ENCODE measurements at places on chromosomes 3 and 15.

DNA sequence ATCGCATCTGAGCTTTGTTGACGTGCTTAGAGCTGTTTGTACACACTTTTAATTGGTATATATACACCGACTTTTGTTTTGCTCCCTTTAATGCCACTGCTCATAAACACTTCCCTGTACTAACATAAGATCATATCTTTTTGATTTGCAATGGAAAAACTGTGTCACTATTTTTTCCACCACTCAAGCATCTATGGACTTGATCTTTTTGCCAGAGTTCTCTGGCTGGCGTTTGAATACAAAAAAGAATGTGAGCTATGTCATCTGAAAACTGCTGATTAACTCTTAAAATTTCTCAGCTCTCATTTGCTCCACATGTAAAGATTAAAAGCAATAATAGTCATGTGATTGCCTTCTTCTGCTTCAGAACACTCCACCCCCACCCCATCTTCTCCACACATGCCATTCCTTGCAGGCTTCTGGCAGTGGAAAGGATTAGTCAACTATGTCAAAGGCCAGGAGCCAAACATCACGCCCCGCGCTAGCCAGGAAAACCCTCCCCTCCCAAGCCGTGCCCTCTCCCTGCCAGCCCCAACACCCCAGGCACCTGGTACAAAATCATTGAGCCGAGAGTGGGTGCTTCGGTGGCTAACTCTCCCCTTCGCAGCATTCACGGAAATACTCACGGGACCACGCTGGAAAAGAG lies 123.4 kb upstream of the MEF2A start:
- peak; percentile 23 for DNase-seq

GRCh38 chr15:84598993-84599392 lies 1.8 kb upstream of the ZSCAN2 start:
- DNase-seq: no peak

DNA sequence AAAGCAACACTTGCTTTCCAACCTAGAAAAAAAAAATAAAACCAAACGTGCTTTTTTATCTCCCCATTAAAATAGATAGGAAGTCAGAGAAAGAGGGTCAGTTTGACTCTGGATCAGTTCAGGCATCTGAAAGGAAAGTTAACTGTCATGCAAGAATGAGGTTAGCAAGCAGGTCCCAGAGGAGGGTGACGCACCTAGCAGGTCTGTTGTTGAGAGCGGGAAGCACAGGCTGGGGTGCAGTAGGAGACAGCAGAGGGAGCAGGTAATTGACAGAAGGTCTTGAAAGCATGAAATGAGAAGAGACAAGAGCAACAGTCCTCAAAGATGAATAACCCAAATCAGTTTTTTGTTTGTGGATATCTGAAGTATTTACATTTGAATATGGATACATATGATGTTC lies 82.5 kb downstream of the ANO10 start:
- no peak for DNase-seq

DNA sequence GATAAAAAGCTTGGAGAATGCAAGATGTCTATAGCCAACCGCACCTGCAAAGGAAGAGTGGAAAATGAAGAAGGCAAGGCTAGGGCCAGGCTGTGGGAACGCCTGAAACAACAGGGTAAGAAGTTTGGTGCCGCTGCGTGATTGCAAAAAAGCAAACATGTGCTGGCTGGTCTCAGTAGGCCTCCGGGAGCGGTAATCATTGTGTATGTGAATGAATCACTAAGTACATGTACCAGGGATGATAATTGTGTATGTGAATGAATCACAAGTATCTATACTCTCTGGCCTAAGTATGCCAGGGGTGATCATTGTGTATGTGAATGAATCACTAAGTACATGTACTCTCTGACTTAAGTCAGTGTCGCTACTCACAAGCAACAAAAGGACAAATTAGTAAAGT lies 40.3 kb upstream of the PARL start:
- no peak for DNase-seq

- no peak for DNase-seq
These were observed 245.2 kb downstream of the TLE3 start for GRCh38 chr15:69852482-69852881.

DNA sequence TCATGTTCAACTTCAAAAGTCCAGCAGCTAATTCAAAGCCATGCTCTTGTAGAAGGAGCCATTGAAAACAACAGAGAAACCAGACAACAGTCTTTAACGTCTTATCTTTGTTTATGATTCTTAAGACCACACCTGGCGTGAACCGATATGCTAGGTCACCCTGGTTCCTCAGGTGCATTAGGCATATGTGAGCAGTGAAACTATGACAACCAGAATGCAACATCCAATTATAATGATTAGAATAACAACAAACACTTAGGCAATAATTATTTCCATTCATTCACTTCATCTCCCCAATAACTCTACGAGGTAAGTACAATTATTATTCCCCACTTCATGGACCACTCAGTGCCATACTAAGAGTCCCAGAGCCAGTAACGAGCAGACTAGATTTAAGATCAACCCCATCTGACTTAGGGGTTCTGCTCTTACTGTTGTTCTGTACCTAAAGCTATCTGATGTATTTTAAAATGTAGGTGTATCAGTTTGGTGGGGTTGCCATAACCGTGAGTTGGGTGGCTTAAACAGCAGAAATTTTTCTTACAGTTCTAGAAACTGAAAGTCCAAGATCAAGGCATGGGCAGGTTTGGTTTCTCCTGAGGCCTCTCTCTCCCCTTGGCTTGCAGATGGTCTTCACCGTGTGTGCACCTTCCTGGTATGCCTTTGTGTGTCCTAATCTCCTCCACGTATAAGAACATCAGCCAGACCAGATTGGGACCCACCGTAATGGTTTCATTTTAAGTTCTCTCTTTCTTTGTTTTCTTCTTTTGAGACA lies 997.8 kb upstream of the CFAP20DC start:
- no peak for DNase-seq

DNA sequence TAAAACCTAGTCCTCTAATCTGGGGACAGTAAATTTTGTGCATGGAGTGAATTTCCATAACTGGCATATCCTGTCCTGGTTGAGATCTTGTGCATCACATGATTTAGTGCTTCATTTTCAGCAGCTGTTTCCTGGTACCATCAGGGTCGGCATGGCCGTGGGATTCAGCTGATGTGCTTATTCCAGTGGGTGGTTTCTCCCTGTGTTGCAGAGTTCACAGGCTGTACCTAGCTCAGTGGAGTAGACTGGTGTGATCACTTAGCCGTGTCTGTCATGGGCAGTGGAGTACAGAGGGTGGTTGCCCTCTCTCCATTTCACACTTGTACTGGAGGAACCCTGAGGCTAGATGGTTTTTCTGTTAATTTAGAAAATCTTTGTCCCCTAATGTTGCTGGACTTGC lies 228.5 kb downstream of the PTPRG start:
- no peak for DNase-seq

DNA sequence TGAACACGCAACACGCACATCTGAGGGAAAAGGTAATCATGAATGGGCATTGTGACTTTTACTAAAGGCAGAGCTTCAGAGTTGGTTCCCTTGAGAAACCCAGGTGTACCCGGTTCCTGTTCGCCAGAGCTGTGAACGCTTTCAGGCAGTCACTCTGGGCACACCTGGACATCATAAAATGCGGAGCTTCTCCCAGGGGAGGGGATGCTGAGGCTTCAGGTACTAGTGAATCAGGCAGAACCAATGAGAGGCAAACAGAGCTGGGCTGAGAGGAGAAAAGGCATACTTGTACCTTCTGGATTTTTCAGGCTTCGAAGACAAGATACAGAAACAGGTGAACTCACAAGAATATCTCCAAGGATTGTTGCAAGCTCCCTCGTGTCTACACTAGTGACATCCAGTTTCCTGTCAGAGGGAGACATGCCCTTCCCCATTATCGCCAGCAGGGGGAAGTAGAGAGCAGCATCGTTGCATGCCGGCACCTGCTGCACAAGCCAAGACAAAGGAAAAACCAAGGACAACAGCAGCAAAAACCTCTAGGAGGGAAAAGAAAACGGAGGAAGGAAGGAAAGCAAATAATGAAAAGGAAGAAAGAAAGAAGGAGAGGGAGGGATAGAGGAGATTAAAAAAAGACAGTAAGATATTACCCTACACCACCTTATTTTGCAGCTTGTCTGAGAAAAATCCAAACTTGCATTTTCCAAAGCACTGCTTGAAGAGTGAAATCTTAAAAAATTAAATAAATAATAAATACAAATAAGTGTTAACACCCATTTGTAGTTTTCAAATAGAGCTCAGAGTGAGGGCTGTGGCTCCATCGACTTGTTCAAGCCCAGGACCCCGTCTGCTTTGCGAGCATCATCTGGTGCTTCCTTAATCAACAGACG lies 2.0 kb downstream of the AHSG start:
- DNase-seq: peak; percentile 28

- DNase-seq: no peak
These were observed 111.7 kb upstream of the SMAD3 start for GRCh38 chr15:66953523-66954229.

DNA sequence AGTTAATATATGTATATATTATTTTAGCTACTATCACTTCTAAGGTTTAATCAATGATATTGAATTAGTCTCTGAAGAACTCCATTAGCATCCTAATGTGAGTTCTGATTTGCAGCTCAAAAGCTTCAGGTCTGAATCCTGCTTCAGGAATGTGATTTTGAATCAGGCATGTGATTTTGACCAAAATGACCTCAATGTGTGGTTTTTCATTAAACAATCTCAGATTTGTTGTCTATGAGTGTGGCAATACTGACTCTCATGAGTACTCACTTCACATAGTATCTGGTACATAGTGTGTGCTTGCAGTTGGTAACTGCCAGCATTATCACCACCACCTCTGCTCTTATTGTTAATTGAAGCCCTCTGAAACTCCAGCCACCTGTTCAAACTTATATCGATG lies 251.0 kb downstream of the KCNH8 start:
- no peak for DNase-seq

DNA sequence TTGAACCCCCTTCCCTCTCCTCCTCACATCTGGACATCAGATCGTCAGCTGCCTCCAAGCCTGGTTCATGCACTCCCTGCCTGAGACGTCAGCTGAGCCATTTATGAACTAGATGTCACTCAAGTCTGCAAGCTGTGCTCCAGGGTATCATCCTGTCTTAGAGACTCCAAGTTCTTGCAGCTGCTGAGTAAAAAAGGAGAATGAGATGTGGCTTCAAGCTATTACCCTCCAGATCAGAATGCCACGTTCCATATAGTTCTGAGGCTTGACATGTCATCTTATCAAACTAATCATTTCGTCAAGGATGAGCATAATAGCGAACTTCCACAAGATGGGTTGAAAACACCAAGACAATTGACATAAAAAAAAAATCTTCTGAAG lies 766.3 kb downstream of the TBL1XR1 start:
- DNase-seq: no peak

- DNase-seq: no peak
These were observed 95.0 kb upstream of the MRPL3 start for GRCh38 chr3:131597816-131598215.

- DNase-seq: no peak
These were observed 56.2 kb upstream of the HES1 start for GRCh38 chr3:194079702-194080172.

DNA sequence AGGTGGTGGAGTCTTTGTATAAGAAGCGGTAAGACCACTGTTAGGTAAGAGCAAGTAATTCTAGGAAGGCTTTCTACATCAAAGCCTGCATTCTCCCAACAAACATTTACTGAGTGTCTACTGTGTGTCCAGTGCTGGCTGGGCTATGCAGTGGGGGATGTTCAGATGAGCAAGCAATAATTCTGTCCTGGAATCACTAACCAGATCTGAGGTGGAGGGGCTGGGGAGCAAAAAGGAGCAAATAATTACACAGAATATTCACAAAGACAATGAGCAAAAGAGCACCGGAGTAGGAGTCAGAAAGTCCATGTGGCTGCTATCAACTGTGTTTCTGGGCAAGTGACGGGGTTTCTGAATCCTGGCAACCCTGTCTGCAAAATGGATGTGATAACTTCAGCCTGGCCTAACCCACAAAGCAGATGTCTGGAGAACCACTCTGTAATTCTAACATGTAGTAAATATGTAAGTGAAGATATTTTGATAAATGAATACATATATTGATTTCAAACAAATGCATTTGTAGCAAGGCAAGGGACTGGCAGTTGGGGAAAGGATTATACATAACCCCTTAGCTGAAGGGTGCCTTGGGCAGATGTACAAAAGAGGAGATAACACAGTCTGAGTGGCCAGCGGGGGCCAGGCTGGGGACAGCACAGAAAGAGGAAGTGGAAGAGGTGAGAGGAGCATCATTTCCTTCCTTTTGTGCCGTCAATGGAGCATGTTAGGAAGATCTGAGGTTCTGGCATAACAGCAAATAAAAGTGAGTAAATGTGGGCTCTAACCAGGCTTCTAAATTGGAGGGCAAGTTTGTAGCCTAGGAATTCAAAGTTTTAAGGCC lies 28.8 kb downstream of the CYP8B1 start:
- no peak for DNase-seq

GRCh38 chr3:54999159-54999558 lies 71.3 kb upstream of the LRTM1 start:
- DNase-seq: no peak

DNA sequence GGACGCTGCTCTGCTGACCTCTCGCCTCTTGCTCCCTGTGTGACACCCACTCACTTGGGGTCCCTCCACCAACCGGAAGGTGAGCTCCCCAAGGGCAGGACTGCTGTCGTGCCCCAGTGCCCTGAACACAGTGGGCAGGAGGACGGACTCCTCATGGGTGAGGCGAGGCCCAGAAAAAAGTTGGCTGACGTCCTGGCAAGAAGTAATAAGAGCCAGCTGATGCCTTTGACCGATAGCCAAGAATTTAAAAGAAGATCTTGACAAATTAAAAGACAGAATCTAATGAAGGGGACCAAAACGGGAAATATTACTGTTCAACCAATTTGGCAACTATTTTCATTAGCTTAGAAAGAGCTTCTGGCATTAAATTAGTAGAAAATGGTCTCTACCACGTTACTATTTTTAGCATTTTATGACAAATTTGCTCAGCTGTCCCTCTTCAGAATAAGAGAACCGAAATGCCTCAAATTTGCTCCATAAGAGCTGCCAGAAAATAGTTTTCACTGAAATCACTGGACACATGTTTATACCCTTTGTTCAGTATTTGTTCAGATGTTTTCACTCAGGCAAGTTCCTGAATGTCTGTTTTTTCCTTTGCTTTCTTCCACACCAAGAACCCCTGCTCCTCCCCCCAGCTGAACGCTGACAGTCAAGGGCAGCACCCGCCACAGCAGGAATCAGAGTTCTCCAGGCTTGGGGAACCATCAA lies 60.5 kb downstream of the XXYLT1 start:
- DNase-seq: no peak

DNA sequence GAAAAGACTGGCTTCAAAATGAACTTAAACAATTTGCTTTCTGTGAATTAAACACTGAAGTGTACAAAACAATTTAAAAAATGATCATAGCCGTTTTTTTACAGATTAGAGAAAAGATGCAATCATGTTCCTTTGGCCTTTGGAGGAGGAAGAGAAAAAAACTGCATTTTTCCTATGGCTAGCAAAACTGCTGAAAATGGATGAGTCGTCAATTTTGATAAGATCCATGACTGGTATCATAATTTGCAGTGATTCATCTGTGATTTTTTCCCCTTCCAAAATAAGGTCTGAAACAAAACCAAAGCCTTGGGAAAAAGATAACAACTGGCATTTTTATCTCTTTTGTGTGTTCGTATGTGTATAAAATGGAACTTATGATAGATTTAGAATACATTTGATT lies 255.6 kb upstream of the SATB1 start:
- DNase-seq: no peak
